Heart right ventricle (tissue), 16 donors: ENCODE measurements at places on chromosomes 4 and X. TPM values are rescaled to one million over a fixed set of nuclear protein-coding genes. Genes with fewer than 3 reads are reported as not detected.
A peak's percentile ranks its signal among the peaks of the same experiment; 100 is the strongest.

The HTN3 gene
- polyA plus RNA-seq, result not detected

DNA sequence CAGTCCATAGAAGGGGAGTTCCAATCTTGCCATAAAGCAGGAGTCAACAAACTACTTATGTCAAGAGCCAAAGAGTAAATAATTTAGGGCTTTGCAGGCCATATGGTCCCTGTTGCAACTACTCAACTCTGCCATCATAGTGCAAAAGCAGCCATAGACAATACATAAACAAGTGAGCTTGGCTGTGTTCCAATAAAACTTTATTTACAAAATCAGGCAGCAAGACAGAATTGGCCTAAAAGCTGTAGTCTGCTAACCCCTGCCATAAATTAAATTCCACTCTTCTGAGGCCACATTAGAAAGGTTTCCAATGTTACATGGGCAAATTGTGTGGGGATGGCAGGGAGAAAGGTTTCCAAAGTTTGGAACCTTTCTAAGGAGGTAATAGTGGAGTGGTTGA, 14.7 kb downstream of the TRMT2B start:
- no peak for DNase-seq

The SLC10A4 gene
- 0.10 TPM for polyA plus RNA-seq

DNA sequence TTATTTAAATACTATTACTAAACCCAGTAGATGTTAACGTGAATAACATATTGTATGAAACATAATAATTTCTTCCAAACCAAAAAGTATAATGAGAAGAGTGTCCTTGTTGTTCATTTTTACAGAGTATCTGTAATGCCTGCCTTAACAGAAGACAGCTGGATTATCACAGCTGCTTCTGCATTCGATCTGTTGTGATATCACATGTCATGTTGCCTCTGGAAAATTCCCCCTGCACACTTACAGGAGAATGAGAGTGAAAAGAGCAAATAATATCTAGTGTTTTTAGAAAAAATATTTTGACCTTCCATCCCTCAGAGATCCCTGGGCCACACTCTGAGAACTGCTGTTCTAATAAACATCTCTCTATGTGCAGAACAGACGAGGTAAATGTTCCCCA, 240.1 kb upstream of the NOCT start:
- DNase-seq, result no peak

DNA sequence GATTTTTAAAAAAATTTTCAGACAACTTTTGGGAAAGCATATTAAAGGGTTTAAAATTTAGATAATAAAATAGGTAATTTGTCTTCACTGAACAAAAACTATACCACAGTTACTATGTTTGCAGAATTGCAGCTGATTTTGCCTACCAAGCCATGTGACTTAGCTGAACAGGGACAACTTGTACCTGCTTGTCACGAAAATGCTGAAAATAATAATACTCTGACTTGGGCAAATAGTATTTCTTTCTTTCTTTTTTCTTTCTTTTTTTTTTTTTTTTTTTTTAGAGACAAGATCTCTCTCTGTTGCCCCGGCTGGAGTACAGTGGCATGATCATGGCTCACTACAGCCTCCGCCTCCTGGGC, 225.2 kb upstream of the PPP1R2C start:
- no peak for DNase-seq

GRCh38 chr4:104677116-104677515, 182.4 kb upstream of the CXXC4 start:
- no peak for DNase-seq

The MTTP gene
- polyA plus RNA-seq, result 1.3 TPM

GRCh38 chr4:189143263-189143952, 797.3 kb upstream of the FRG1 start:
- no peak for DNase-seq

GRCh38 chr4:2275546-2276251, 13.8 kb upstream of the MXD4 start:
- no peak for DNase-seq

GRCh38 chr4:8132947-8133705, 25.5 kb downstream of the ABLIM2 start:
- DNase-seq, result no peak

GRCh38 chr4:14096396-14096965, 469.0 kb upstream of the BOD1L1 start:
- no peak for DNase-seq

DNA sequence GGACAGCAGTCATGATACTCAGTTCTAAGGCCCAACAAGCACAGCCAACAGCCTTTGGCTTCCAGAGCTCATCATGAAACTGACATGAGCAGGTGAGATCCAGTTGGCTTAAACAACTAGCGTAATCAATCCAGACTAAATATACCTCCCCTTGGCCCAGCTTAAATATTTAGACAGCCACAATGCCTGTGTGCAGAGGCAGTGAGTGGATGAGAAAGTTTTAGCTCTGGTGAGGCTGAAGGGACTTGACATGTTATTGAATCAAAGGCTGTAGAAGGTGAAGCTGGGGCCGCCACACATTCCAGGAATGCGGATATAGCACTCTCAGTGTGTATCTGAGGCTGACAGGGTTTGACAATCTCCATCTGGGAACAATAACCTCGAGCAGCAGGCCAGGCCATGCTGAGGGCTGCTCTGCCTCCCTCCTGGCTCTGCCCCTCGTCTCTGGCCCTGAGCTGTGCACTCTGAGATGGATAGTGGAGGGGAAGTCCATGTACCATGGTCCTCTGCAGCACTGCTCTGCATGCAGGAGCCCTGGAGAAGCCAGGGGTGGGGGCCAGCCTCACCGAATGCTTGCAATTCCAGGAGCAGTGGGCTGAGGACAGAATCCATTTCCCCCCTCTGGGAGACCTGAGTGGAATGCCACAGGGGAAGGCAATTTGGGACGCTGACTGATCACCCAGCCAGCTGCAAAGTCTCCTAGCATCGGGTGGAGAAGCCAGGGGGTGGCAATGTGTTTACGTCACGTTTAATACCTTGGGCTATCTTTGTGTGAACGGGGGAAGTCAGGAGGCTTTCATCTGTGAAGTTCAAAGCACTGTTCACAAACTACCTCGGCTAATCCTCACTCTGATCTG, 37.3 kb upstream of the RASL11B start:
- peak; percentile 53 for DNase-seq

DNA sequence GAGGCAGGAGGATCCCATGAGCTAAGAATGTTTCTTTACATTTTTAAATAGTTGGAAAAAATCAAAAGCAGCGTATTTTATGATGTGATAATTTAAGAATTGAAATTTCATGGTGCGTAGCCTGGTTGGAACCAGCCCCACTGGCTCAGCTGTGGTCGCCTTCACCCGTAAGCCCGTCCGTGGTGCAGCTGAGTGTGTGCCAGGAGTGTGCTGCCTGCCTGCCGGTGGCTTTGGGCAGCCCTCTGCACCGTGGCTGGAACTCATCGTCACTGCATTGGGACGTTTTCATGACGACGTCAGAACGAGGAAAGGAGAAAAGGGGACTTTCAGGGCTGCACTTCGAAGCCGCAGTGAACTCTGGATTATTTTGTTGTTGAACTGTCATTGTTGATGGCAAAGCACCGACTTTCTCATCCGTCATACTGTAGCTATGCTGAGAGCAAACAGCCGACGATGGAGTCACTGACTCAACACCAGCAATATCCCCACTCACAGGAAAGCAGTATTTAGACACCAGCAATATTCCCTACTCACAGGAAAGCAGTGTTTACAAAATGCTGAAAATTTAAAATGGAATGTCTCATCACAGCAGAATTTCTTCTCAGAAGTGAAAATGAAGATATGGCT, 35.1 kb downstream of the PCGF3 start:
- DNase-seq, result no peak

The FGA gene
- polyA plus RNA-seq, result not detected

DNA sequence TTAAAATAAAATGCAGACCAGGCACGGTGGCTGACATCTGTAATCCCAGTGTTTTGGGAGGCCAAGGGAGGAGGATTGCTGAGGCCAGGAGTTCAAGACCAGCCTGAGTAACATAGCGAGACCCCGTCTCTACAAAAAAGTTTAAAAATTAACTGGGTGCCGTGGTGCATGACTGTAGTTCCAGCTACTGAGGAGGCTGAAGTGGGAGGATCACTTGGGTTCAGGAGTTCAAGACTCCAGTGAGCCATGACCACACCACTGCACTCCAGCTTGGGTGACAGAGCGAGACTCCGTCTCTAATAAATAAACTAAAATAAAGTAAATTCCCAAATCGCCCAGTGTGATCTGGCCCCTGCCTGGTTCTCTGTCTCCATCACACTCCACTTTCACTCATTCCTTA, 43.7 kb downstream of the TENM3 start:
- no peak for DNase-seq

DNA sequence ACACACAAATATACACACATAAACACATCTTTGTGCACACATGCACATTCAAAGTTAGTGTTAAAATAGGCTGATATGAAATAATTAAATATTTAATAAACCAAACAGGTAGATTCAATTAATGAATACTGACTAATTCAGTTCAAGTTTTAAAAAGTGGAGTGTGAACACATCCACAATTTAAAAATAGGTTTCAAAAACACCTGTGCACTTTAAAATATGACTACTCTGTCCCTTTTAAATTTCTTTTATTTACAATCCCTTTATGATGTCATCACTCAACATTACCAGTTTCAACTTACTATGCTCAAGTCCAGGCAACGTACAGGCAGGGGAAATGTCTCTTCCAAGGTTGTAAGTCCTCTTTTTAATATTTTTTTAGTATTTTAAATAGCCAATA, at the start of gene CYLC1:
CYLC1 (plus strand) TSS at position 301 of the 400 bp plus-strand sequence; CDS start at position 338, 37 bp downstream.
- DNase-seq, result no peak

- no peak for DNase-seq
Measured at GRCh38 chr4:174528226-174528625, 5.9 kb upstream of the HPGD start.
